CD4-positive, alpha-beta T cell treated with Interleukin-15 for 4 hours (primary cell): ENCODE measurements at places on chromosomes 1 and 21.

- DNase-seq: no peak
These were observed 14.0 kb downstream of the INKA2 start for GRCh38 chr1:111725192-111725591.

DNA sequence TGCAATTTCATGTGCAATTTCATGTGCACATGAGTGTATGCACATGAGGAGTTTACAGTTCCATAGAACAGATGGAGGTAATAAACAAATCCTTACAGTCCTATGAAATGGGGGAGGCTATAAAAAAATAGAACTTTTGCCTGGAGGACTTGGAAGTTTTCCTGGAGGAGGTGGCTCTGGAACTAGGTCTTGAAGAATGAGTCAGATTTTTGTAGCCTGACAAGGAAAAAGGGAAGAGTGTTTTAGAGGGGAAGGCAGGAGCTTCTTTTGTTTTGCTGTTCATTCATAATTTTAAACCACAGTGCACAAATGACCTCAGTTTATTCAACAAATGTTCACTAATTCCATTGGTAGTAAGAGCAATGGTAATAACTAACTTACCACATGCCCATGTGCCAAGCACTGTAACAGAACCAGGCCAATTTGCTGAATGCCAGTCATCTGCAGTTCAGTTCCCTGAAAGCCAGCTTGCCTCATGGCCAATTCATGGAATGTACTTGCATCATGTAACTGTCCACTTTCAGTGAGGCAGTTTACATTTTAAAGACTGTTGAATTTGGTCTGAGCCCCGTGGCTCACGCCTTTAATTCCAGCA is 2.7 kb downstream of the DIO1 start:
- DNase-seq: no peak

GRCh38 chr1:21626921-21627339 is 42.2 kb downstream of the RAP1GAP start:
- no peak for DNase-seq

GRCh38 chr1:25673962-25674806 is 57.6 kb downstream of the MAN1C1 start:
- no peak for DNase-seq

DNA sequence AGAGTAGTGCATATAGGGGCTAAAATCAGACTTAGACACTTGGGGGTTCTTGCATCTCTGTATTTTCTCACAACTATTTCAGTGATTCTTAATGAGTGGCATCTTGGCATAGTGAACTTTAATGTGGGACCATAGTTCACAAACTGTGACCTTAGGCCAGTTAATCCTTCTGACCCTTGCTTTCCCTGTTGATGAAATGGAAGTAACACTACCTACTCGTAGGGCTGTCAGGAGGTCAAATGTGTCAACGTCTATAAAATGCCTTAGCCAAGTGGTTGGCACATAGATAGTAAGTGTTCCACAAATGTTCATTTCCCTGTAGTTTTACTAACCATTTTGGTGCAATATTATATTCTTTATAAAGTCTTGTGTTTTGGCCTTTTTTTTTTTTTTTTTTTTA is 49.4 kb downstream of the DYRK1A start:
- no peak for DNase-seq

GRCh38 chr1:178973652-178974101 is 52.0 kb upstream of the FAM20B start:
- DNase-seq: no peak

- no peak for DNase-seq
These were observed 79.6 kb downstream of the RGL1 start for GRCh38 chr1:183884526-183884925.

- no peak for DNase-seq
These were observed 39.7 kb downstream of the PBX1 start for GRCh38 chr1:164598719-164599118.

- DNase-seq: no peak
These were observed 20.4 kb upstream of the HPDL start for GRCh38 chr1:45306319-45306718.
